ENCODE measurements at places on chromosomes 4 and X. TPM values are rescaled to one million over a fixed set of nuclear protein-coding genes. Genes with fewer than 3 reads are reported as not detected.

DNA sequence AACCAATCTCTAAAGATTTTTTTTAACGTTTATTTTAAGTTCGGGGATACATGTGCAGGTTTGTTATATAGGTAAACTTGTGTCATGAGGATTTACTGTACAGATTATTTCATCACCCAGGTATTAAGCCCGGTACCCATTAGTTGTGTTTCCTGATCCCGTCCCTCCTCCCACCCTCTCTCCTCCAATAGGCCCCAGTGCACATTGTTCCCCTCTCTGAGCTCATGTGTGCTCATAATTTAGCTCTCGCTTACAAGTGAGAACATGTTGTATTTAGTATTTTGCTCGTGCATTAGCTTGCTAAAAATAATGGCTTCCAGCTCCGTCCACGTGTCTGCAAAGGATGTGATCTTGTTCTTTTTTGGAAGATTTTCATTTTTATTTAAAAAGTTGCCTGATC, 2309.4 kb upstream of the AGA start:
- no peak for DNase-seq

- DNase-seq, result no peak
These were observed 23.3 kb downstream of the SHROOM3 start for GRCh38 chr4:76458297-76458696.

GRCh38 chrX:69522052-69522451, 17.9 kb downstream of the NALF2 start:
- no peak for DNase-seq

The RNF128 gene
- 0.43 TPM for total RNA-seq

The UCP1 gene
- total RNA-seq, result not detected

- DNase-seq, result no peak
These were observed 27.8 kb upstream of the PSAPL1 start for GRCh38 chr4:7462509-7462971.

DNA sequence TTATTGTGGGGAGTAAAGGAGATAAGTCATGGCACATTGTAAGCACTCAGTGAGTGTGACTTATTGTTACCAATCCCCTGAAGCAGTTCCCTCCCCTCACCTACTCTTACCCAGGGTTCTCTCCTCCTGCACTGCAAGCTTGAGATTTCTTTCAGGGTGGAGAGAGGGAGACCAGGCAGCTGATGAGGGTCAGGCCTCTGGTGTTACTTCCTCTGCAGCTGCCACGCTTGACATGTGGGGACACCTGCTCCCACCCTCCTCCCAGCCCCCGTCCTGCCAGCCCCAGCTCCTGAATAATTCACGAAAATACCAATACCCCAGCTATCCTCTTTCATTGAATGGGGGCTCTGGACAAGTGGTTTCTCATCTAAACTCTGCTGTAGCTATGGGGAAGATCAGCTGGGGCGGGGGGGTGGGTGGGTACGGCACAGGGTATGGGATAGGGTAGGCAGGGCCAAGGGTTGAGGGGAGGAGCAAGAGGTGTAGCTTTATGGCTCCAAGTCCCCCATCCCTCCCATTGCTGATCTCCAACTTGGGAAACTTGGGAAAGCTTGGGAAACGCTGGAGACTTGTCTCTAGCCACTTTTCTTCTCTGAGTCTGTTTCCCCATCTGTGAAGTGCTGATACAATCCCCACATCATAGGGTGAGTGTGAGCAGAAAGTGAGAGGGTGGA, 148.5 kb upstream of the PJA1 start:
- DNase-seq, result no peak

The SYNPO2 gene
- total RNA-seq, result 22.6 TPM

GRCh38 chrX:118723376-118723775, 4.0 kb upstream of the IL13RA1 start:
- DNase-seq, result no peak

DNA sequence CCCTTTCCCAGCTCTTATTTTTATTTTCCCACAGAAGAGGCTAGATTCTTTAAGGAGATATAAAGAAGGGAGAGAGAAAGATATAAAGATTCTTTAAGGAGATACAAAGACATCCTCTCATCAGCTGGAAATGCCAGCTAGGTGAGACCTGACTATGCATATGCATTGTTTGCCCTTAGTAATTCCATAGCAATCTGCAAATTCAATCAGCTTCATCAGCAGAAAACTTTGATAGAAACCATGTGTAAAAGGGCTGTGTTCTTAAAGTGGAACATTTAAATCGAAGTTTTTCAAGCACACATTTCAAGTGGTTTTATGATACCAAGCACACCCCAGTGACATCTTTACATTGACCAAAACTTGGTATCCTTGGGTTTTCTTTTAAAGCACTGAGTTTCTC, 24.1 kb downstream of the FHL1 start:
- no peak for DNase-seq

The MAP7D2 gene
- total RNA-seq, result 1.3 TPM

The PCDH11X gene
- 13.5 TPM for total RNA-seq

The CTAG1B gene
- not detected for total RNA-seq

GRCh38 chr4:124997991-124998390, 285.5 kb upstream of the ANKRD50 start:
- DNase-seq, result no peak

DNA sequence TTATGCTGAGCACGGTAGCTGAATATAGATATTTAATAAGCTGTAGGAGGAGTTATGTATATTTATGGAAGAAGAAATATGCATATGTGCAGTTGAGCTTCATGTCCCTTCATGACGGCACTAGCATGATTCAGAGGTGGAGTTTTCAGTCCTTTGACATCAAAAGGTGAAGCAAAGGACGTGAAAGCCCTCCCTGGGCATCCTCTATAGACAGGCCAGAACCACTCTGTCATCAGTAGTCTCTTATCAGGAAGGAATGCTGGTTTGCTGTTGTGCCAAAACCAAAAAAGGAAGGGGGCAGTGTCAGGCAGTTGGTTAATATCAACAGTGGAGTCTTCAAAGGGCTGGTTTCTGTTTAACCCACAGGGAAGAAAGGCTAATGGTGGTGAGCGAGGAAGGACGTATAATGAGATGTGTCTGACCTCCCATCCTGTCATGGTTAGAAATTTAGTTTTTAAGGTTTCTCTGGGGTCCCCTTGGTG, 23.5 kb upstream of the IL2 start:
- no peak for DNase-seq

- DNase-seq, result no peak
These were observed 93.9 kb downstream of the NSUN7 start for GRCh38 chr4:40843696-40844095.

The PHOX2B gene
- total RNA-seq, result not detected

DNA sequence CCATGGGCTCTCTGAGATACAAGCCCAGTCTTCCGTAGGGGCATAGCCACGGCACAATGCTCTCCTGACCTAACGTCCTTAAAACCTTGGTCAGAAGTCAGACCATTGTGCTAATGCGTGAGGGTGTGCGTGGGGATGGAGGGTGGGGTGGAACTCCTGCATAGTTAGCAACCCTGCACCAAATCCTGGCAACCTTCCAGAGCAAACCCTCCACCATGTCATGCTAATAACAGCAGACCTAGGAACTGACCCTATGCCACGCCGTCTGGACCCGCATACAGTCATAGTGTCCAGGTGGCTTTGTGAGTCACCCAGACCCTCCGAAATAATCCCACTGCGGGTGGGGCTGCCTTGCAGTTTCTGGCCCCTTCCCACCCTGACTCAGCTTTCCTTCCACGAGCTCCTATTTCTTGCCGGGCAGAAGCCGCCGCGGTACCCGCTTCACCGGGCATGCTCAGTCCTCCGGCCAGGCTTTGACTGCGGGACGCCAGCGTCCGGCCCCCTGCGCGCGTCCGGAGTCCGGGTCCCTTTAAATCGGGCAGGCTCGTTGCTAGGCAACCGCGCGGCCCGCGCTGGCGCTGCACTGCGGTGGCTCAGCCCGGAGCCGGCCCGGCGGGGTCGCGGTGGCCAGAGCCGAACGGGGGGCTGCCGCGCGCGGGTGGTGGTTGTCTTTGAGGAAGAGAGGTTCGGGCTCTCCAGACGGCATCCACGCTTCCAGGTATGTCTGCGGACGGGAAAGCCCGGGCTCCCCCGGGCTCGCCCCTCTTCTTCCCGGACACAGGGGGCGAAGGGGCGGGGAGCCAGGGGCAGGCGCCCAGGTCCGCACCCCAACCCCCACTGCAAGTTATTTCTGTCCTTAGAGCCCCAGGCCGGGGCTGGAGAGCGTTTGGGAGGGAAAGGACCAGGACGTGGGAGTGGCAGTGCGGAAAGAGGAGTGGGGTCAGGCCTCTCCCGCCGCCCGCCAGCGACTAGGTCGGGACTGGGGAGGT, at the start of gene CCDC160:
Gene CCDC160 (plus strand): TSS at position 557 of the 989 bp plus-strand sequence. CDS start 7,619 bp downstream, outside the sequence.
- DNase-seq, result peak; percentile 38

The CENPVL1 gene
- 0.31 TPM for total RNA-seq

DNA sequence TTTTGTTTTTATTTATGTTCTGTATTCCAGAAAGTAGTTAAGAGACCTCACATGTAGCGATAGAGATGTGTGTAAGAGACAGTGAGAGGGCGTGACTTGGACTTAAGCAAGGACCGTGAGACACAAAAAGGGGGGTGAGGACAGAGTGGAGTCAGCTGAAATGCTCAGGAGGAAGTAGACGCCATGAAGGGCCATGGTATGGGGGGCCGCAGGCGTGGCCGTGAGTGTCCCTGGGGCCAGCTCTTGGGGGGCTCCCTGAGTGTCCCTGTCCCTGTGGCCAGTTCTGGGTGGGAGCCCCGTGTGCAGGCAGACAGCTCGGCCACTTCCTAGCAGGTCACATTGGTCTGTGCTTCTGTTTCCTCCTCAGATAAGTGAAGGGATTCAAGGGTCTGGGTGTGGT, 23.0 kb upstream of the MSANTD1 start:
- no peak for DNase-seq

- no peak for DNase-seq
These were observed 149.2 kb downstream of the TBL1X start for GRCh38 chrX:9614016-9614415.

DNA sequence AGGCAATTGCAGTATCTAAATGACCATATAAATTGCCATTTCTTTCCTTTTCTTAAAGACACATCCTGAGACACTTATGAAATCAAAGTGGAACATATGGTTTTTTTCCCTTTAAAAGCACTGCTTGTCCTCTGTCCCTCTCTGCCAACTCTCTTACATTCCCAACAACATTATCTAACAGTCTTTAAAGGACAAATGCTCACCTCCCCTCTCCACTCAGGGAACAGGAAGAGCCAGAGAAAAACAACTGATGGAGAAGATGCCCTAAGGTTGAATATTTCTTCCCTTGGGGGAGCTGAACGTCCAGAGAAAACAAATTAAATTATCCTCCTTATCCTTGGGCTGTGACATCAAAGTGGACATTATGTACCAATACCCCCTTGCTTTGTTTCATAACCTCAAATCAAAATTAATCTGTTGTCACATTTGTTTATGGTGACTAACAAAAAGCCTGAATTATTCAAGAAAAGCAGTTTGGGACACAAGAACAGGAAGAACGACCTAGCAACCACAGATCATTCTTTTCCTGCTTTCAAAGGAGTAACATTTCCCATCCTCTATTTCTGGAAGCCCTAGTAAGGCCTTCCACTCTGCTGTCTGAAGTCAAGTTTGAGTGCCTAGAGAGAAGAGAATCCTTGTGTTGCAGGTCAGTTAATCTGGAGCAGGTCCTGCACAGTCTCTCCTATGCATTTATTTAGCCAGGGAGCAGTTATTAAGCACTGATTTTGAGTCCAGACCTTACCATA, 52.6 kb upstream of the PAGE1 start:
- no peak for DNase-seq

DNA sequence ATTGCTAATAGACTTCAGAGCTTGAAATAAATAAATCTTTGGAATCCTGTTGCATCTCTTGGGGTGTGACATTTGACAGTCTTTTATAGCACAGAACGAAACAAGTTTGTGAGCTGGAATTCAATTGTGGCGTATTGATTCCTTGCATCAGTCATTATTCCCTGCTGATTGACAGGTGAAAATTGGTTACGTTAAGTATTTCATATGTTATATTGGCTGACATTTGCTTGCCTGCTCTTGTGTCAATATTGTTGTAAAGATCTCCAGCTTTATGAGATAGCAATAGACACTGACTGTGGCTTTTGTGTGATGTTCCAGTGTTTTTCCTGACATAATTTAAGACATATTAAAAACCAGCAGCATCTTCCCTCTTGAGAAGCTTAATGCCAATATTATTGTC, 644.4 kb upstream of the FAM241A start:
- DNase-seq, result no peak

- no peak for DNase-seq
These were observed 8.2 kb upstream of the CASK start for GRCh38 chrX:41931591-41931990.

DNA sequence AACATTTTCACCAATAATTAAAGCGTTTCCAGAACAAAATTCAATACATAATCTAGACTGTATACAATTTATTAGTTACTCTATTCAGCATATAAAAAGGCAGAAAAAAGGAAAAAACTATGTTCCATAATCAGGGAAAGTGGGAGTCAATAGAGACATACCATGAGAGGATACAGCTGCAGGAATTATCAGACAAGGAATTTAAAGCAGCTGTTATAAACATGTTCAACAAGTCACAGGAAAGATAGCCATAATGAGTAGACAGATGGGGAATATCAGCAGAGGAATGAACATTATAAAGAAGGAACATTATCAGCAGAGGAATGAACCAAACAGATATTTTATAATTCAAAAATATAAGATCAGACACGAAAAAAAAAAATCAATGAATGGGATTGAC, 500.6 kb upstream of the RPS6KA3 start:
- DNase-seq, result no peak

- no peak for DNase-seq
These were observed 92.3 kb downstream of the UCHL1 start for GRCh38 chr4:41349021-41349420.

DNA sequence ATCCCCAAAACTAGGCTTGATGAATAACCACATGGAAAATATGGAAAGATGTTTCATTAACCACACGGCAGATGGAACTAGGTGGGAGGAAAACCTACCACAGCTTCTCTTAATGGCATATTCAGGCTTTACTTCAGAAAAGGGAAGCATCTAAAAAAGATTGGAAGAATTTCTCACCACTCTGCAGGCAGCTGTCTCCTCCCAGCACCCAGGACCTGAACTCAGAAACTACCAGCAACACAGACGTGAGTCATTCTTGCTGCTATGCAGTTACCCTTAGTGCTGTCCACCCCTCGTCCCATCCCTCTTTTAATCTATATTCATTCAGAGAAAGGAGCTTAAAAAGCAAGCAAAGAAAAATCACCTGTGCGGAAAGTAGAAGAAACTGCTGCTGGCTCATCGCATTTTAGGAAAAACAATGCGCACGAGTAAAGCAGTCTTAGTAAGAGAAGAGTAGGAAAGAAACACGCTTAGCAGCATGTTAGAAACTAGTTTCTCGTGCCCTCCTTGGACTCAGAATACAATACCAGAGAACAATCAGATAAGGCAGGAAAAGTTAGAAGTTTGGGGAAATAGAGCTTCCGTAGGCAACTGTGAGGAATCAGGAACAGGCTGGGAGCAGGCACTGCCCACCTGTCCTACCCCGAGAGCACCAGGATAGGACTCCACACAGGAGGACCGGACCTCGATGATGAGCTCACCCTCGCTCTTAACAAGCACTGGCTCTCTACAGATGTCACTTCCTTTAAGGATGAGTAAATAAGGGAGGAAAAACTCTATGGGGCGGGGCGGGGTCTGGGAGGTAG, 48.1 kb upstream of the ENPP6 start:
- no peak for DNase-seq

GRCh38 chr4:2141022-2141761, 82.1 kb downstream of the NAT8L start:
- DNase-seq, result no peak

GRCh38 chr4:100317032-100317864, 127.0 kb upstream of the DDIT4L start:
- DNase-seq, result no peak

The EXOC1 gene
- total RNA-seq, result 30.1 TPM

The CLNK gene
- not detected for total RNA-seq

The HS6ST2 gene
- total RNA-seq, result 23.1 TPM

The GUCY1A1 gene
- total RNA-seq, result 52.2 TPM
